Fibroblast of the aortic adventitia (primary cell): ENCODE measurements at places on chromosomes 6 and 20. TPM values are rescaled to one million over a fixed set of nuclear protein-coding genes. Genes with fewer than 3 reads are reported as not detected.

DNA sequence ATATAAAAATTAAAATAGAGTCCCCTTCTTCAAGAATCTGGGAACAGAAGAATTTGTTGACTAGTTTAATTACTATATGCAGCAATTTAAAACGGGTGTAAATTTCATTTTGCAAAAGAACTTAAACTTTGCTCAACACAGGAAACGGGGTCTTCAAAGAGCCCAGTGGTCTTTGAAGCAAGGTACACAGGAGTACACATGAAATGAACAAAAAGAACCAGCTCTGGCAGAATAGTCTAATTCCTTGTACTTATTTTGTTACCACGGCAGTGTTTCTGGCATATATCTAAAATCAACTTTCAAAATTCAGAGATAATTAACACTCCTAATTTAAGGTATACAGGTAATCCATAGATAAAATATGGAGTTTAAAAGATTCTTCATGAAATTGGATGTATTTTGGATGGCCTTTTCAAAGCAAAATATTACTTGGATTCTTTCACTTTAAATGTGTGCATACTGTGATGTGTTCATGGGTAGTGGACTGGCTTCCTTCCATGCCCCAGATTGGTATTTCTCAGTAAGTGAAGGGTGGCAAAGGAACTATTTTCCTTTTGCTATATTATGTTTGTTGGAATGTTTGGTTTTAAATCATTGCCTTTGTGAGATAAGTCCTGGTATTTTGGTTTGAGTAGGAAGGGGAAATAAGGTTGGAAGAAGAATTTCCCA lies 96.8 kb upstream of the THEMIS start:
- DNase-seq: no peak

DNA sequence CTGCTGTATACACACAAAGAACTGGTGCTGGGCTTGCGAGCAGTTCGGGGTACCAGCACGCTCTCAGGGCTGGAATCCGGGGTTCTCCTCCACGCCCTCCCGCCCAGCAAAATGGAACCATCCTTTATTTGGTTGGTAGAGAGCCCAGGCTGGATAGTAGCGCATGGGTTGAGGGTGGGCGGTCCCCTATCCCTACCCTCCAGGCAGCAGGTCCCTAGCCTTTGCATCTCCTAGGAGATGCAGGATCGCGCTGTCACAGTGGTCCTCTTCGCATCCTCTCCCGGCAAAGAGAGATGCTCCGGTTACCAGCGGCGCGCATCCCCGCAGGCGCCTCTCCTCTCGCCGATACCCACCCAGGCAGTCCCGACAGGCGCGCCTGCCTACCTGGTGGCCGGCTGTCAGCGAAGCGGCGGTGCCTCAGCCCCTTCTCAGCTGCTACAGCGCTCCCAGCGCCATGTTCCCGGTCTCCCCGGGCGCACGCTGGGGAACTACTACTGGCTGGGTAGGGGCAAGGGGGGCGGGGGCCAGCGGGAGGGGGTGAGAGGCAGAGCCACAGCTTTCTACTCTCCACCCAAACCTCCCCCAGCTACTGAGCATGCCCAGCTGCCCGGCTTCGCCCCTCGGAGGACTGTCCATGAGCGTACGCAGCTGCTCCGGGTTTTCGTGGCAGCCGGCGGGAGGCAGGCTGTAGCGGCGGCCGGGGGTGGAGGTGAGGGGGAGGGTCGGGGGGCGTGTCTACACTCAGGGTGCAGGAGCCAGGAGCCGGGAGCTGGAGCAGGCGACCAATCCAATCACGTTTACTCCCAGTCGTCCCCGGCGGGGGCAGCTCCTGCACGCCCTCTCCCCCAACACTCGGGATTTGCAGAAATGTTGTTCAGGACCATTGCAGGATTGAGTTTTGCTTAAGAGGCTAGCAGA lies at the start of gene PAK5:
Gene PAK5 (minus strand): TSS at position 699 of the 918 bp plus-strand sequence. CDS start 194,748 bp downstream, outside the sequence.
- DNase-seq: peak; percentile 0

DNA sequence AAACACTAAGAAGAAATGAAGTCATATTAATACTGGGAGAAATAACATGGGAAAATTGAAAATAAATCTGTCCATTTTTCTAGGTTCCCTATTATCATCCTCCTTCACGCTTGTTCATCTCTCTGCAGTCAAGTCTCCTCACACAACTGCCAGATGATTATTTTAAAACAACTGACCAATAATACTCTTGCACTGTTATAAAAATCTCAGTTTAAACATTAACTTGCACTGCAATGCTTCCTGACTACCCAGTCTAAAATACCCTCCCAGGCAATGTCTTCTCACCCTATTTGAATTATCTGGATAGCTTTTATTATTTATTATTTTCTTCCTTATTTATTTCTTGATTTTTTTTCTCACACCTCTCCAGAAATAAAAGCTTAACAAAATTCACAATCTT lies 5.7 kb downstream of the EYS start:
- DNase-seq: no peak

- DNase-seq: no peak
Observed at GRCh38 chr6:5570641-5571040, 309.3 kb downstream of the FARS2 start.

DNA sequence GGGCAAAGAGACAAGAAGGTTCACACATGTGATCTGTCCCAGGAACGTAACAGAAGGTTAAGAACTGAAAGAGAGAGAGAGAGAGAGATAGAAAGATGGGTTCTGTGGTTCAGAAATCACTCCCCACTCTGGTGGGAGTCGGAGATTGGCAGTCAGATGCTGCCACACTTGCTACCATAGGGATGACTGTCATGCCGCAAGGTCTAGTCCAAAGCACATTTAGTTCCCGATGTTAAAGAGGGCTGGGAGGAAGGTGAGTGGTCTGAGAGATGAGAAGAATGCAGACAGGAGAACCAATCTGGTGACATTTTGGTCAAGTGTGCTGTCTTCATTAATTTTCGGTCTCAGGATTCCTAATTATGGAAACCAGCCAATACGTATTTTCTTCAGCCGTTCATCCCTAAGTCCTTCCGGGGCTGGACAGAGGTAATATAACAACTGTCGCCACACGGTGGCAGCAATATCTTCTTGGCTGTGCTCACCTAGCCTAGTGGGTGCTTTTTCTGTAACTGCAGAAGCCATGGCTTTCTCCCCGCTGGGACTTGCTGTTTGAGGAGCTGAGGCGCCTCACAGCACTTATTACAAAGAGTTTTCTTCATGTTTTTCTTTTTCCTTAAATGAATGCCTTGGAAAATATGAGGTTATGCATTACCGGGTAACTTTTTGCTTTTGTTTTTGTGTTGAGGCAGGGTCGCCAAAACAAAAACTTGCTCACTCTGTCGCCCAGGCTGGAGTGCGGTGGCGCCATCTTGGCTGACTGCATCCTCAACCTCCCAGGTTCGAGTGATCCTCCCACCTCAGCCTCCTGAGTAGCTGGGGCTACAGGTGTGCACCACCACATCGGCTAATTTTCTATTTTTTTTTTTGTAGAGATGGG lies 46.0 kb downstream of the SLC35D3 start:
- peak; percentile 73 for DNase-seq

- no peak for DNase-seq
Observed at GRCh38 chr20:16014436-16014835, 558.8 kb downstream of the KIF16B start.

- DNase-seq: peak; percentile 57
Observed at GRCh38 chr6:166636191-166636933, 9.3 kb upstream of the RPS6KA2 start.

GRCh38 chr20:40630099-40630498 lies 58.9 kb downstream of the MAFB start:
- no peak for DNase-seq

DNA sequence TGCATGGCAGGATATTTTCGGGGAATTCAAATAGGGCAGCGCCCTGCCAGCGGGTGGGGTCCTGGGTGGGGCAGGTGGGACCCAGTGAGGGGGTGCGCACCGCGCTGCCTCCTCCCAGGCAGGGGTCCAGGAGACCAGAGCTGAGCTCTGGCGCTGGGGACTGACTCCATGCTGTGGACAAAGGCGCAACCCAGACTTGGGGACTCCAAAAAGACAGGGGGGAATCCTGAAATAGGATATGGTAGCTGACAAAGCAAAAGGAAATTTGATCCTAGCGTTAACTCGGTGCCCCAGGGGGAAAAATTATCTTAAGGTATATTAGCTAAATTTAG lies 23.6 kb downstream of the TFAP2A start:
- no peak for DNase-seq

Gene SLC26A8
- 0.18 TPM in 1 of 2 replicates, not detected in the other for total RNA-seq

Gene HMGN3
- 42.3 and 74.4 TPM in 2 replicates for total RNA-seq

Gene VIP
- not detected in 2 replicates for total RNA-seq

Gene MMUT
- 27.1 and 27.4 TPM in 2 replicates for total RNA-seq
